ENCODE measurements at places on chromosomes 6 and 20. TPM values are rescaled to one million over a fixed set of nuclear protein-coding genes. Genes with fewer than 3 reads are reported as not detected.

PPP1R16B gene
- total RNA-seq, result 5.5 TPM

RAET1L gene
- not detected for total RNA-seq

EFCAB8 gene
- total RNA-seq, result 0.22 TPM

BPIFA1 gene
- total RNA-seq, result not detected

ANKRD6 gene
- total RNA-seq, result 7.7 TPM
